ENCODE measurements at places on chromosomes 2 and 18.

GRCh38 chr2:169590804-169591203, 6.7 kb downstream of the PPIG start:
- no peak for DNase-seq

DNA sequence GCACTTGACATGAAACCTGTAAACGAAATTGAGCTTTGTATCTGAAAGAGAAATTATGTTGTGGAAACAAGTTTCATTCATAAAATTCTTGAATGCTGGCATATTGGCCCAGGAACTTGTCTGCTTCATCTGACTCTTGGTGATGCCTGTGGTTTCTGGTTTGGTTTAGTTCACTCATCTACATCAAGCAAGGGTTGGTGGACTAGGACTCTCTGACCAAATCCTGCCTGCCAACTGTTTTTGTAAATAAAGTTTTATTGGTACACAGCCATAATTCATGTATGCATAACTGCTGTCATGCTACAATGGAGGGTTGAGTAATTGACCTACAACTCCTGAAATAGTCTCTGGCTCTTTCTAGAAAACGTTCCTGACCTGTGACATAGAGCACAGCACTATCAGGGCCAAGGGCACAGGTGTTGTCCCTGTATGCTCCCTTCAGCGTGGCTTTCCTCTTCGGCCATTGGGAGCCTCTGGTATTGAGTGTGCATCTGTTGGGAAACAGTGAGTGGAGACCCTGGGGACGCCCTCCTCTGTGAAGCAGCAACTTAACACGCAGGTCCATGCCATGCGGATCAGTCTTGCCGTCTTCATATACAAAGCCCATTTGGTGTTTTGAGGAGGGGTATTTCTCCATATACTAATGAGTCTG, 226.3 kb downstream of the SH3RF3 start:
- DNase-seq = no peak

DNA sequence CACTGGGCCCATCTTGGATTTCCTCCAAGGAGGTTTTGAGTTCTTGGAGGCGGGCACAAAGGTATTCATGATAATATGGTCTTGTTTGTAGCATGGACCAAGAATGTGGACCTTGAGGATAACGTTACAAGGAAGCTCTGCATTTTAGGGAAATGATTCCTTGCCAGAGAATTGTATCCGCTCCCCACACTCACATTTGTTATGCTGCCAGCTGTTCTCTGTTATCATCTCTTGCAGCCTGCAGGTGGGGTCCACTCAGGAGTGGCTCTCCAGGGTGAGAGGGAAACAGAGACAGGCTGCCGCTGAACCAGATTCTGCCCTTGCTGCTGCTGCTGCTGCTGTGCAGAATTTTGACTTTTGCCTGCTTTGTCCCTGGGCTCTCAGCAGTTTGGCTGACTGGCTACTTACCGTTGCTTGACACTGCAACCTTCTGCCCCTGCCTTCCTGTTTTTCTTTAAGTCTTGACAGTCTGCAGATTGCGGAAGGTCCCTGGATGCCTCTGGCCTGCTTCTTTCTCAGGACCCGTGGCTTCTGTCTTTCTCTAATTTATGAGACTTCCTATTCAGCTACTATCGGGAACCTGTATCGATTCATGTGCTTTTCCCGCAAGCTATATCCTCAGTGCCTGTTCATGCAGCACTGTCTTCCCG, 122.3 kb upstream of the DOCK10 start:
- DNase-seq = no peak

GRCh38 chr2:9806298-9806610, 37.0 kb upstream of the TAF1B start:
- no peak for DNase-seq

GRCh38 chr18:49170145-49170544, 219.4 kb upstream of the SMAD7 start:
- DNase-seq = no peak

DNA sequence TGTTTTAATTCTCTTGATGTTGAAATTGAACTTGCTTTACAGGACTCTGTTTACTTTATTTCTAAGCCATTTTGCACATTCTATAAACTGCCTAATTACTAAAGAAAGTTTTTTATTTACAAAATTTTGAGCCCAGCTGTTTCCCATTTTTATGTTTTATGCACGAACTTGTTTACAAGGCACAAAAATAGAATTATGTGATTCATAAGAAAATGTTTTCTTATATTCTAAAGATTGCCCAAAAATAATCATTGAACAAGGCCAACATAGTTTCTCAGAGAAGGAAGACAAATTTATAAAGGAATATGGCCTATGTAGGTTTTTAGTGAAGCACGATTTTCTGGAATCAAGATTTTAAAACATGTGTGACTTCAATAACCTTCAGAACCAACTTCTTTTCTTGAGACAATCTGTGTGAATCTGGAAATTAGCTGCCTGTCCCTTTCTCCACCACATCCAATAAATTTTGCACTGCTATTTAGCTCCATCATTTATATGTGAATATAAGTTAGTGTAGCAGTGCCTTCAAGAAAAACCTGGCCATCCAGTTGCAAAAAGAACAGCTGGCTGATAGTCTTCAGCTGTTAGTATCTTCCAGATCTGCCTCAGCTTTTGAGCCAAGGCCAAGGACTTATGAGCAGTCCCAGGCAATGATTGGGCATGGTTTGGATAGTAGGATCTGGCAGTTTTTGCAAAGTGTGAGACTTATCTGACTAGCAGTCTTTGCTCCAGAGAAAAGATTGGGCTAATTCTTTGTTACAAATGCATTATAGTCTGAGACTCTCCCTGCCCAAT, 253.2 kb upstream of the COL3A1 start:
- no peak for DNase-seq

DNA sequence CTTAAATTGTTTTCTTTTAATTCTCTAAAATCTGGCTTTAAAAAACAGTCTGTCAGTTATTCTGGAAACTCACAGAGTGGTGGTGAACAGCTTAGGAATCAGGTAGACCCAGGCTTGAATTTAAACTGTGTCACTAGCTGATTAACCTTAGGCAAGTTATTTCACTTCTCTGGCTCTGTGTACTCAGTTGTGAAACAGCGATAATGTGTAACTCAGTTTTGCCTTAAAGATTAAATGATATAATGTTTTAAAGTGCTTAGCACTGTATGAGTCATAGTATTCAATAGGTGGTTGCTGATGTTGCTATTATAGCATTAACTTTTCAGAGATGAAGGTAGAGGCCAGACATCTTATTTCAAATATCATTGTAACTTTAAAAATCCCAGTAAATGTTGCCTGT, 40.7 kb downstream of the PKP4 start:
- DNase-seq = no peak

Measured in stimulated activated CD8-positive, alpha-beta memory T cell treated with anti-CD3 and anti-CD28 coated beads, Interleukin-7, amount 100 ng/mL, for 24 hours (primary cell).